ENCODE measurements at places on chromosomes 6 and 20.

- DNase-seq, result no peak
Measured at GRCh38 chr6:53813096-53813495, 18.3 kb downstream of the LRRC1 start.

DNA sequence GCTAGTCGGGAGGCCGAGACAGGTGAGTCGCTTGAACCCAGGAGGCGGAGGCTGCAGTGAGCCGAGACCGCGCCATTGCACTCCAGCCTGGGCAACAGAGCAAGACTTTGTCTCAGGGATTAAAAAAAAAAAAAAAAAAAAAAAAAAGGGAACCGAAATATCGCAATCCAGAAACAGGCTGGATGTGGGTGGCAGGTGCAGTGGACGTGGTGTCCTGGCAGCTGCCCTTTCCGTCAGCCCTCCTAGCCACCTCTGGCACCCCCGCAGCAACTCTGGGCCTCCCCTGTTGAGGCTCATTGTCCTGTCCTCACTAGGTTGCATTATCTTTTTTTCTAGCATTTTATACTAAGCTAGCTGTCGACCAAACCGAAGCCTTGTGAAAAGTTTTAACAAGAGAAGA lies 113.5 kb downstream of the DTNBP1 start:
- DNase-seq, result no peak

DNA sequence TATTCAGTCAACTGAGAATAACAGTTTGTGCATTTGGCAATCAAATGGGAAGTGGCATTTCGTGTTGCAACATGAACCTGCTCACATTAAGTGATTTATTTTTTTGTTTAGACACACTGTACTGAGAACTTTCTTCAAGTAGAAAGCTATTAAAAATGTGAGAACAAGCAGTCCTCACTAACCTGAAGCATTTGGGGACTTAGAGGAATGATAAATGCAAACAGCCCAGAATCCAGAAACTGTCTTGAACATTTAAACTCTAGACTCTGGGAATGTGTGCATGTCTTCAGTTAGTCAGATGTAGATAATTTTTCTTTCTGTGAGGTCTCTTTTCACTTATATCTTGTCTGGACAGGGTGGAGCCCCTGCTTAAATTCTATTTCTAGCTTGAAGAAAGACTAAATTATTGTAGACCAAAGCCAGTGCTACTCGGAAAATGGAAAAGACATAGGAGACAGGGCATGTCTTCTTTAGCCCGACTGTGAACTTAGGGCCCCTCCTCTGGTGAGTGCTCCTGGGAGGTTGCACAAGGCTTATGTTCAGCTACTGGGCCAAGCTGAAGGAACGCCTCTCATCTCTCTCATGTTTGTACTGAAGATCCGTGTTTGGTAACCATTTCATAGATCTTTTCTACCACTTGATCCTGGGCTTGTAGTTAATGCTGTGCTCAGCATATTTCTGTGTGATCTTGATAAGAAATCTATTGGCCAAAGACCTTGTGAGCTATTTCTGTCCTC lies 70.1 kb downstream of the SLX4IP start:
- no peak for DNase-seq

DNA sequence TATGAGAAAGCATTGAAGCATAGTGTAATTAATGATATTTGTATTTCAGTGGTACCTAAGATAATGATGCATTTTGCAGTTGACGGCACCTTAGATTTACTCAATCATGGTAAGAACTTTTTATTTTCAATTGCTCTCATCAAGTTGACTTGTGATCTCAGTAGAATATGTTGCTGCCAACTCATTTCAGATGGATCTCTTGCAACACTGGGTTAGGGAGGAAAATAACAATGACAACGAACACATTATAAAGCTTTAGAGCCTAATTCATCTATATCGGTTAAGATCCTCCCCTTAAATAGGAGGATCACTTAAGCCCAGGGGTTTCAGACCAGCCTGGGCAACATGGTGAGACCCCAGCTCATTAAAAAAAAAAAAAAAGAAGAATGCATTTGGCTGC lies 18.0 kb upstream of the TBC1D22B start:
- no peak for DNase-seq

GRCh38 chr20:53302695-53303412 lies 290.8 kb downstream of the ZNF217 start:
- DNase-seq, result no peak

GRCh38 chr6:118705544-118706491 lies 54.4 kb upstream of the CEP85L start:
- no peak for DNase-seq

GRCh38 chr6:151109361-151109760 lies 130.4 kb upstream of the AKAP12 start:
- DNase-seq, result no peak

DNA sequence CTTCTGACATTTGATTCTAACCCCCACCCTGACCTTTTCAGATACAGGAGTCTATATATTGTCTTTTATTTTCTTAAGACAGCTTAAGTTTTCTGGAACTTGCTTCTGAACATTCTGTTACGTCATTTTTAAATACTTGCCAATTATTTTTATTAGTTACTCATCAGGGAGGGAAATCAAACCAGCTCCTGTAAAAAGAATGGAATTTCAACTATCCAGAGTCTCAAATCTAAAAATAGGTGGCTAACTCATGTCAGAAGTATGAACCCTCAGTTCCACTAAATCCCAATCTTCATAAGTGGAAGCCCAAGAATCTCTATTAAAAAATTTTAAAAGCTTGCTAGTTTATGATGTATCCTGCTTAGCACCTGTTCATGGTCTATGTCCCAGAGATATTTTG lies 900.0 kb downstream of the KIF16B start:
- no peak for DNase-seq

DNA sequence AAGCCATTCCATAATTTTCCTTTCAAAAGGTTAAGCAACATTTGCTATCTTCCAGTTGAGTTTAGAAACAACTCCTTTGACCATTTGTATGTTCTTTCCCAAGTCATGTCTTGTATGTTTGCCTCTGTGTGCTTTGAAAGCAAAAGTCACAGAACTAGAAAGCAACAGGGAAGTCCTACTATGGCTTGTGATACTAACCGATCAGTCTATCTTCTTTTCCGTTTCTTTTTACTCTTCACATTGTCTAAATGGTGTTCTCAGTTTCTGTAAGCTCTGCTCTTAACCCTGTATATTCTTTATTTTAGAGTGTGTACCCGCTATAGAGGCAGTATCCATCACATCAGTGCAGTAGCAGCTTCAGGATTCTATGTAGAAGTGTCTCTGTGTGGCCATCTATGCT lies 32.9 kb downstream of the TMEM244 start:
- no peak for DNase-seq

- no peak for DNase-seq
Measured at GRCh38 chr6:16305246-16305725, 66.9 kb downstream of the GMPR start.

- no peak for DNase-seq
Measured at GRCh38 chr20:19540392-19540791, 217.7 kb upstream of the RIN2 start.

DNA sequence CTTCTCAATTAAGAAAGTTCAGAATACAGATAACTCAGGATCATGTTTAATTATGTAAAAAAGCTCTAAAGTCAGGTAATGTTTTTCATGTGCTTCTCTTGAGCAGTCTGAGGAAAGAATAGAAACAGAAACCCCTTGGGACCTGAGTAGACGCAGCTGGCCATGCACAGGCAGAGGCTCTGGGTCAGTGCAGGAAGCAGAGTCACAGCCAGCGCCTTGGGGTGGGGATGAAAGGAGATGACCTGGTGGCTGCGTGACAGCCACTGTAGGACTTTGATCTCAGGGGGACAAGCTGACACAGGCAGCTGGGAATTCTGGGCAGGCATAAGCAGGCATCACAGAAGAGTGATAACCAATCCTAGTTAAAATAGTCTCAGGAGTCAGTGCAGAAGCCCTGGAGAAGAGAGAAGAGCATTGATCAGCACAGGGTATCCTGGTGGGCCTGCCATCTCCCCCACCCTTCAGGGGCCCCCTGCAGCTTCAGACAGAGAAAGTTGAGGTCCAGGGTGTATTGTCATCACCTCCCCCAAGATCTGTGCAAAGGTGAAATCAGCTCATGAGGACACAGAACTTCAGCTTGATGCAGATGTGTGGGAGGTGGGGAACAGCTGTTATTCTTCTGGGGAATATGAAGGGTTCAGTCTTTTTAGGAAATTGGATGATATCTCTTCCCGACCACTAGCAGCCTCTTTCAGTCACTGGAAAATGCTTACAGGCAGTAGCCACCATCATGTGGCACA lies 6.4 kb downstream of the HLA-DQB1 start:
- DNase-seq, result no peak

- no peak for DNase-seq
Measured at GRCh38 chr6:39188098-39188450, 41.2 kb downstream of the KCNK5 start.

- no peak for DNase-seq
Measured at GRCh38 chr20:60224914-60225313, 266.7 kb downstream of the CDH26 start.

DNA sequence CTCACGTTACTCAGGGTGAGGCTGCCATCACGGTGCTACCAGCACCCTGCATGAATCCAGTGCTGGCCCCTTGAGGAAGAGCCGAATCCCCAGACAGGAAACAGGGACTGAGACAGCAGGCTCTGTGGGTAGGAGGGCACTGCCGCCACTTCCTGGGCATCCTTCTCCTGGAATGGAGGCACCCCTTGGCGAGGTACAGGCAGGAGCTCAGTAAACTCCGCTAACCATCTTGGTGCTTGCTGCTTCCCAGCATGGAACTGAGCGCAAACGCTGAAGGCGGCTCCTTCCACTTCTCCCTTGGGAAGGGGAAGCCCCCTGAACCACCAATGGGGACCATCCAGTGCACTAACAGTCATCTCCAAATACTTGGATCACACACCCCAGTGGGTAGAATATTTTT lies 13.5 kb upstream of the CCDC167 start:
- no peak for DNase-seq

DNA sequence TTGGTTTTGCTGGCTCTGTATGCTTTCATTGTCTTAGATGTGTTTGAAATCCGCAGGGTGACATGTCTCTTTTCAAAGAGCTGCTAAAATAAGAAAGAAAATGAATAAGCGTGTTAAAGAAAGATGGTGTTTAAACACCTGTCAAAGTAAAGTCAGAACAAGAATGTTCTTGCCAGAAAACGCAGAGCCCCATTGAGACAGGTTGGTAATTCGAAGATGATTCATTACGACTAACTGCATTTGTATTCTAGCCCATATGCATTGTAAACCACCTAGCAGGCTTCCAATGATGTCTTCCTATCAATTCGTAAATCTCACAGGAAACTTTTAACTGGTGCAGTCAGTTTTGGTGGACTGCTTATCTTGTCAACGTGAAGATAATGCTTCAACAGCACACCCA lies 16.8 kb downstream of the PHACTR2 start:
- peak; percentile 5 for DNase-seq

DNA sequence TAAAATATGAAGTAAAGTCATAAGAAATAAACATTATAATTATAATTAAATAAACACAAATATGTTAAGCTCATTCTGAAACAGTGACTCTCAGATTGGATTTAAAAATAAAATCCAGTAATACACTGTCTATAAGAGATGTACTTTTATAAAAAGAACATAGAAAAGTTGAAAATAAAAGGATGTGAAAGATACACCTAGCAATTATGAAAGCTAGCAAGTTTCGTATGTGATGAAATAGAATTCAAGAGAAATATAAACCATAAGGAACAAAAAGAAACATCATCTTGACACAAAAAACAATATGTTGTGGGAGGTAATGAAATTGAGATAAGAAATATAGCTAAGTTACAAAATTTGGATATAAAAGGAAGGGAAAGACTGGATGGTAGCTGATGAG lies 128.6 kb upstream of the CNR1 start:
- no peak for DNase-seq

DNA sequence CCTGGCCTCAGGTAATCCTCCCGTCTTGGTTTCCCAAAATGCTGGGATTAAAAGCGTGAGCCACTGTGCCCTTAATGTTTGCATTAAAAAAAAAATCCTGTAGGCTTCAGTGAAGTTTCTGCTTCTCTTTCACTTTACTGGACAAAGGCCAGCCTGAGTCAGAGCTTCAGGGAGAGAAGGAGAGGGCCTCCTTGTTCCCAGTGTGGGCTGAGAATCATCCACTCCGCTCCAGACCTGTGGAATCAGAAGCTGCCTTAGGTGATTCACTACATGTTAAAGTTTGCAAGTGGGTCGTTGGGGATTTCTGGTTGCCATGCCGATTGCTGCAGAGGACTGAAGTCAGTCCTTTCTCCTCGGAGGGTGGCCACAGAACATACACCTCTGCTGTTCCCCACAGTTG lies 113.3 kb upstream of the EEF1E1 start:
- no peak for DNase-seq

GRCh38 chr20:49400904-49401303 lies 81.6 kb downstream of the KCNB1 start:
- no peak for DNase-seq

- peak; percentile 75 for DNase-seq
Measured at GRCh38 chr20:46307139-46307998, 929 bp downstream of the CDH22 start.

GRCh38 chr6:10513544-10513943 lies 7.6 kb upstream of the GCNT2 start:
- DNase-seq, result no peak

- no peak for DNase-seq
Measured at GRCh38 chr20:53405139-53405538, 188.5 kb downstream of the ZNF217 start.

GRCh38 chr20:21323640-21324039 lies 20.5 kb downstream of the XRN2 start:
- no peak for DNase-seq

DNA sequence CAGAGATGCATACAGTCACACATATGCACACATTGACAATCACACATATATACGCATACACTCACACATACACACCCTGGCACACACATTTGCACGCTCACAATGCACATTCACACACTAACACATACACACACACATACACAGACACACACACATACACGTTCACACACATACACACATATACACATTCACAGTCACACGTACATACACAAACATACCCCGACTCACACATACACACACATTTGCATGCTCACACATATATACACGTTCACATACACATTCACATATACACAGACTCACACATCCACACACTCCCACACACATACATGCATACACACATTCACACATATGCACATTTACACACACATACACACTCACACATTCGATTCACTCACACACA lies 366.8 kb upstream of the ID4 start:
- no peak for DNase-seq

GRCh38 chr6:167148021-167148420 lies 9.8 kb downstream of the GPR31 start:
- no peak for DNase-seq

DNA sequence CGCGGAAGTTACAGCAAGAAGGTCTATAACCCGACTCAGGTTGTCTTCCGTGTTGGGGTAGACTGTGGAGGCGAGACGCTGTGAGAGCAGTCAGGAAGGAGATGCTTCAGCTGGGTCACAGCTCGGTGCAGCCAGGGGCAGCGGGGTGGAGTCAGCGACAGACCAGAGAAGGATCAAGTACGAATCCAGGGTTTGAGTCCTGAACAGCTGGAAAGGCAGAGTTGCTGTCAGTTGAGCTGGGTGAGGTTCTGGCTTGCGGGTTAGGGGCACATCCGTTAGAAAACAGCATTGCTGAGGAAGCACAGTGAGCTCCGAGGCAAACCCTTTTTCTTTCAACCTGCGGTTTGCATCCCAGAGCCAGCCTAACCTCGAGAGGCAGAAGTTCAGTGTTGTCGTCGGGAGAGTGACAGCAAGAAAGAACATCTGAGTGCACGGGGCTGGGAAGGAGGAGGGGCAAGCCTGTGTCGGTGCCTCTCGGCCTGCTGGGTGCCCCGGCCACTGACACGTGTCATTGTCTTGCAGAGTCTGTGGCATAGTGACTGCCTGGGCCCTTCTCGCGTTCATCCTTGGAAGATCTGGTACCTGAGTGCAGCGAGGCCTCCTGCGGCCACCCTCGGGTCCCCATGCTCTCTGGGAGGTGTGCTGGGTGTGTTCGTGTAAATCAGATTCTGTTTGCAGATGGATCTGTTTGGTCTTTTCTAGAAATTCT lies 20.0 kb downstream of the PNLDC1 start:
- peak; percentile 20 for DNase-seq

Measured in stimulated activated CD4-positive, alpha-beta T cell treated with anti-CD3 and anti-CD28 coated beads, Interleukin-4, amount 100 ng/mL, for 24 hours (primary cell).